Stimulated activated CD8-positive, alpha-beta memory T cell treated with anti-CD3 and anti-CD28 coated beads, Interleukin-4, amount 100 ng/mL, for 4 hours (primary cell): ENCODE measurements at places on chromosomes 11 and 22.

DNA sequence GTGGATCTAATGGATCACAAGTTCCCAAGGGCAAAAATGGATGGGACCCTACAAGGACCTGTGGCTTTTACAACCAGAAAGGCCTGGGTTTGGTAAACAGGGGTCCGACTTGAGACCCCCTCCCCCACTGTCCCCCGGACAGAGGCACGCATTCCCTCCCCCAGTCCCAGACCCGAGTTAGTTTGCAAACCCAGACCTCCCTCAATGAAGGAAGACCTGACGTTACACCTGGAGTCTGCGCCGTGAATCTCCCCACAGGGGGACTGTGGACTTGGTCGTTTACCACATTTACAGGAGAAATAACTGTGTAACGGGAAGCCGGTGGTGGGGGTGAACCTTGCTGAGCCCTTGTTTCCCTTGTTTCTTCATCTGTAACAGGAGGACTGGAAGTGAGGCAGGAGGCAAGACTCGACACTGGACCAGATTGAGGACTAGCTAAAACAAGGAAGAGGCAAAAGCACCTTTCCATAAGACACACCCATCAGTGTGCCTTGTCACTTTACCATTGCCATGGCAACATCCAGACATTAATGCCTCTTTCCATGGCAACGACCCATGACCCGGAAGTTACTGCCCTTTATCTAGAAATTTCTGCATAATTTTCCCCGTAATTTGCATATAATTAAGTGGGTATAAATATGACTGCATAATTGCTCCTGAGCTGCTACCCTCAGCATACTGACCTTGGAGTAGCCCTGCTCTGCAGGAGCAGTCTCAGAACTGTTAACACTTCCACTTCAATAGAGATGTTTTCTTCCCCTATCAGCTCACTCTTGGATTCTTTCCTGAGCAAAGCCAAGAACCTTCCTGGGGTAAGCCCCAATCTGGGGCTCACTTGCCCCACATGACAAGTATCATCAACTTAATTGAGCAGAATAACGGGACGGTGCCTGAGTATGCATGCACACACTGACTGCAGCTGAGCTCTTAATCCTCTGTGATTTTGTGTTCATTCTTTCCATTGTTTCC, 25.4 kb downstream of the PDGFB start:
- no peak for DNase-seq

- DNase-seq, result no peak
These were observed 15.0 kb downstream of the TEAD1 start for GRCh38 chr11:12689029-12689755.

DNA sequence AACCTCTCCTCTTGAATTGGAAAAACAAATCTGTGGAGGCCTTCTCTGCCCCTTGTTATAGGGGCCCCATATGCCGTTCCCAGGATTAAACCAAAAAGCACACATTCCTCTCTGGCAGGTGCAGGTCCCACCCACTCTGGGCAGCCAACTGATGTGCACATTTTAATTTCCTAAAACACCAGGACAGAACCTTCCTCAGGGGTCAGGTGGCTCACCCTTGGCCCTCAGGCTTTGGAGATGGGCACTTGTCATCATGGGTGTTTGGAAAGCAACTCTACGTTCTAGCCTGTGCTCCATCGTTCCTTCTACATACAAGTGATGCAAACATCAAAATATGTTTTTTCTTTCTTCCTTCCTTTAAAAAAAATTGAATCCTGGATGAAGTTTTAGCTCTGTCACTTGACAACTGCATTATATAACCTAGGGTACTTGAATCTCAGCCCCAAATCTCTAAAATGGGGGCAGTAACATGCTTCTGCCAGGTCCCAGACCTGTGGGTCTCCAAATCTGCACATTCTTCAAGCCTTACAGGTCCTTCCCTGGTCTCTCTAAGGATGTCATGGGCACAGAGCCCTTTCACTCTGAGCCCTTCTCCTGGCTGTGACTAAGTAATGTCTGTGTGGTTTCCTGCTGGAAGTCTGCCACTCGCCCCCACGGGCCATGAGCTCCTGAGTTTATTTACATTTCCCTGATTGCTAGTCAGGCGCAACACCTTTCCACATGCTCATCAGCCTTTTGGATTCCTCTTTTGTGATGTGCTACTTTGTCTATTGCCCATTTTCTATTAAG, 43.8 kb downstream of the KCNQ1OT1 start:
- no peak for DNase-seq

DNA sequence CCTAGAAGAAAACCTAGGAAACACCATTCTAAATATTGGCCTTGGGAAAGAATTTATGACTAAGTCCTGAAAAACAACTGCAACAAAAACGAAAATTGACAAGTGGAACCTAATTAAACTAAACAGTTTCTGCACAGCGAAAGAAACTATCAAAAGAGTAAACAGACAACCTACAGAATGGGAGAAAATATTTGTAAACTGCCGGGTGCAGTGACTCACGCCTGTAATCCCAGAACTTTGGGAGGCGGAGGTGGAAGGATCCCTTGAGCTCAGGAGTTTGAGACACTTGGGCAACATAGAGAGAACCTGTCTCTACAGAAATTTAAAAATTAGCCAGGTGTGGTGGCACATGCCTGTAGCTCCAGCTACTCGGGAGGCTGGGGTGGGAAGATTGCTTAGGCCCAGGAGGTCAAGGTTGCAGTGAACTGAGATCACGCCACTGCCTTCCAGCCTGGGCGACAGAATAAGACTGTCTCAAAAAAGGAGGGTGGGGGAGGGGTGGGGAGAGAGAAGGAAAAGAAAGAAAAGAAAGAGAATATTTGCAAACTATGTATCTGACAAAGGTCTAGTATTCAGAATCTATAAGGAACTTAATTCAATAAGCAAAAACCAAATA, 14.0 kb downstream of the OR2AT4 start:
- DNase-seq, result no peak

- no peak for DNase-seq
These were observed 37.1 kb downstream of the RPL27A start for GRCh38 chr11:8719721-8720120.

DNA sequence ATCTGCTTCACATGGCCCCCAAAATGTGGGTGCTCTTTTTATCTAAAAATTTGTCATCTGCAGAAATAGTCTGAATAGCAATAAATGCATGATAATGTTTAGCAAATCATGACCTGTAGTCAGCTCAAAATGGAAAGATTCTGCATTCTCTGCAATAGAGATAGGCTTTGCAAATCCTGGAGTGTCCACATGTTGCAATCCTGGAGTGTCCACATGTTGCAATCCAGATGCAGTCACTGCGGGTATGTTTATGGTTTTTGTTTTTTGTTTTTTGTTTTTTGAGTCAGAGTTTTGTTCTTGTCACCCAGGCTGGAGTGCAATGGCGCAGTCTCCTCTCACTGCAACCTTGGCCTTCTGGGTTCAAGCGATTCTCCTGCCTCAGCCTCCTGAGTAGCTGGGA, 20.2 kb upstream of the LRRC32 start:
- DNase-seq, result no peak

DNA sequence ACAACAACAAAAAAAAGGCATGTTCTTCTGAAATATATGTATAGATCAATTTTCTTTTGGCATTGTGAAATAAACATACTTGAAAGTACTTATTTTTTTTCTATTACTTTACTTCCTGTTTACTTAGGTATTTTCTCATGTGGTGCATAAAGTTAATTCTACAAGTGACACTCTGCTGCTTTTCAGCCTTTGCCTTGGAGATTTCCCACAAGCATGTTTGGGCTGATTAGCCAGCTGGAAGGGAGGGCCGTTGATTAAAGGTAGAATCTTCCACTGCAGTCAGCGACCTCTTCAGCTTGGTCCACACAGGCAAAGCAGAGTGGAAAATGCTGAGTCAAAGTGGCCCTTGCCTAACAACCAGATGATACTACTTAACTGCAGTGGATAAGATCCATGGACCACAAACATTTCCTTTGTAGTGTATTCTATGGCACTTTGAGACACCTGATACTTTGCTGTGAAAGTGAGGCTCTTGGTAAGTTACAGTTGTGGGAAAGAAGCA, 176.0 kb downstream of the ARHGAP42 start:
- DNase-seq, result no peak

GRCh38 chr11:68936358-68936636, 32.6 kb downstream of the IGHMBP2 start:
- no peak for DNase-seq

GRCh38 chr11:72764503-72764902, 12.3 kb upstream of the ARAP1 start:
- DNase-seq, result no peak

- DNase-seq, result no peak
These were observed 15.9 kb downstream of the PSMD13 start for GRCh38 chr11:252666-253065.

DNA sequence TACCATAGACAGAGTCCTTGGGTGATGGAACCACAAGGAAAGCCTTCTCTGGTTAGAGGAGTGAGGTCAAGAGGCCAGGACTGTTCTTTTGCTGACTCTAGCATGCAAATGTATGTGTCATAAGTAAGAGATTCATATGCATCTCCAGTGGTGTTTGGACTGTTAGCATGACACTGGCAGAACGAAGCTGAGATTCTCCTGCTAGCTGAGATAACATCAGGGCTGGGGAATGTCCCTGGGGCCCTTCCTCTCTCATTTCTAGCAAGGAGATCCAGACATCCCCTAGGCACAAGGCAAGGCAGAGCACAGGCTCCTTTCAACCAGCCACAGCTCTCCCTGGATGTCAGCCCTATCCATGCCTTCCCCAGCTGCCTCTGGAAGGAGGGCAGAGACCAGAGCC, 711.3 kb downstream of the OPCML start:
- DNase-seq, result no peak

DNA sequence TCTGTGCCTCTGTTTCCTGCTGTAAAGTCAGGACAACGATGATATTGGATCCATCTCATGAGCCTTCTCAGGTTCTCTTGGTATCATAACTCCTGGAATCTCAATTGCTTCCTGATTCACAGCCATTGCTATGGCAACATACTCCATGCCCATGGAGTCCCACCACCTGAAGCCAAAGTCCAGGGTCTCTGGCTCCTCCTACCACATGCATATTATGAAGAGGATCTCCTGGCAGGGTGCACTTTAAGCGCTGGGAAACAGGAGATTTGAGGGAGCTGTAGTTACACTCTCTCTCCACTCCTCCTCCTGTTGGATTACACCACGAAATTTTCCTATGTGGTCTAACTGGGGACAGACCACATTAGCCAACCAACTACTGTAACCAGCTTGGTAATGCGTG, 130.9 kb upstream of the SEZ6L start:
- DNase-seq, result no peak

DNA sequence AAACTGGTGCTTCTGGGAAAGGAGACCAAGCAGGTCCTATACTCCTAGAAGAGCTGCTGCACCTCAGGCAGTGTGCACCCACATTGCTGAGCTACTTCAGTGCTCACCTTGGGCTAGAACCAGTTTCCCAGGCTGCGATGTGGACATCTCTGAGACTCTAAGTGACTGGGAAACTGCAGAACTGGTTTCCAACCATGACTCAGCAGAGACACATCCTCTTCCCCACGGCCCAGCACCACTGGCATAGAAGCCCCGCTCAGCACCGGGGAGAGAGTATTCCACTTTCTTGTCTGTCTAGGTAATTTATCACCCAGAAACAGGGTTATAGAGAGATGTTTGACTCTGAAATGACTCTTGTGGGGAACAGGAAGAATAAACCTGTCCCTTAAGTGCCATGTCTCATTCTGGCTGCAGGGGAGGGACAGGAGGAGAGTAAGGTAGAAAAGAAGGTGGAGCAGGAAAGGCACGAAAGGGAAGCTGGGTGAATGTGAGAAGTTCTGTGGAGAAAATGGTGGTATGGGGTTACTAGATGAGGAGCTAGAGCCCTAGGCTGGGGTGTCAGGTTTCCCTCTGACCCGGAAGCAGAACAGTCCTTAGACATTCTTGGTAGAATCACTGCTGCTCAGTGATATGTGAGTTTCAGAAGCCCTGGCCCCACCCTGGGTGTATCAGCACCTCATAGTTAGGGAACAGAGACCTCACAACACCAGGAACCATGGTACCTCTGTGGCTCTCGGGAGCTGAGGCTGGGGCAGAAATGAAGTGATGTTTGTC, 340.4 kb upstream of the NCAM1 start:
- DNase-seq, result no peak

DNA sequence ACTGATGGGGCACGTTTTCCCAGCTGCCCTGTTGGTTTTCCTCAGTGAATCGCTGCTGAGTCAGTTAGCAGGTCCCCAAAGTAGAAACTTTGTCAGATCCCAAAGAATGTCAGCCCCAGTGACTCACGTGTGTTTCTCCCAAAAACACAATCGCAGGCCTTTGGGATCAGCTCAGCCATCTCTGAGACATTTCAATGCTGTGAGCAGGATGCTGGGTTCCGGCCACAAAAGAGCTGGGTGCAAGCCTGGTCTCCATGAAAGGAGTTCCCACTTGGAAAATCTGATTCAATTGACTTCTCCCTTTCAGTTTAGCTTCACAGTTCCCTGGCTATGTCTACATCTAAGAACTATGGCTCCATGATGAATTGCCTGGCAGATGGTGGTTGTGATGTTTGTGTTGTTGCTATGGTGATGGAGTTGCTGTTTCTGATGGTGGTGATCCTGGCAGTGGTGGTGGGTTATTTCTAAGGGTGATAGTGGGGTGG, 28.0 kb downstream of the MYEOV start:
- DNase-seq, result no peak

GRCh38 chr11:111514216-111515031, at the start of gene HOATZ:
Gene HOATZ (plus strand): TSS chr11:111514778. CDS start chr11:111514785, 7 bp downstream.
- DNase-seq, result no peak

GRCh38 chr11:132472411-132473172, 1059.7 kb downstream of the OPCML start:
- DNase-seq, result no peak

DNA sequence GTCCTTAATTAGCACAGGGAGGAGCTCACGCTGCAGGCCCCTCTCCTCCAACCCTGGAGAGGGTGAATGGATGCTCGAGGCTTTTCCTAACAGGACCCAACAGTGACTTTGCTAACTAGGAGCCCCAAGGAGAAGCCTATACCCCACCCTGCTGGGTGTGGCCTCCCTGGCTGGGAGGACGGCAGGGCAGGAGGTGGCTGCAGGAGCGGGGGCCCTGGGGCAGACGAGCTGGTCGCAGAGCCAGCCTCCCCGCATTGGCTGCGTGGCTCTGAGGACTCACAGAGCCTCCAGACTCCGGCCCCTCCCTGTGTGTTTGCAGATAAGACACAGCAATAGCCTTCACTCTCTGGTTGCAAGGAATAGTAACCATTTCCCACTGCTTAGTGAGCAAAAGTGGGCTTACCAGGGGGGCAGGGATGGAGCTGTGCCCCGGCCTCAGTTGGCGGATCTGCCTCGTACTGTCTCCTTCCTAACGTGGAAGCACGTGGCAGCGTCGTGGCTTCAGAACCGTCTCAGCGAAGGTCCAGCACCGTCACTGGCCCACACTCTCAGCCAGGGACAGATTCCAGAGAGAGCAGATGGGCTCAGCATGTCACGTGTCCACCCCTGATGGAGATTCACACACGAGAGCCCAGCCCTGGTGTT, 1087.5 kb downstream of the BRD1 start:
- no peak for DNase-seq

GRCh38 chr22:45866126-45866645, 110.8 kb downstream of the WNT7B start:
- DNase-seq, result no peak

DNA sequence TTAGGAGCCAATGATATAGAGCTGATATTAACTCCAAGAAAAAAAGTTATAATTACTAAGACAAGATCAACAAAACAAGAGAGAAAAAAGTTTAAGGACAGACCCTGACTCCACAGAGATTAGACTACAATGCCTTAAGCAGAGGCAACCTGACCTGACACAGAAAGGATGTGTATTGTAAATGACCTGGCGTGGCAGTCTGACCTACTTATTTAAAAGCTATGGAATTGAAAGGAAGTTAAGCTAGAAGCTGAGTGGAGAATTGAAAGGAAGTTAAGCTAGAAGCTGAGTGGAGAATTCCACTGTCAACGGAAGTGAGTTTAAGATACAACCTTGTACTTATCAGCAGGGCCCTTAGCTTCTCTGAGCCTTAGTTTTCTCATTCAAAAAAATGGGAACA, 885.4 kb downstream of the OPCML start:
- no peak for DNase-seq
